NCI-H524 treated with DMSO at 0.1 percent for 48 hours (cell line): ENCODE measurements at places on chromosomes 4 and X.

- DNase-seq, result peak; percentile 52
Measured at GRCh38 chr4:81346719-81347118, 125.0 kb downstream of the RASGEF1B start.

DNA sequence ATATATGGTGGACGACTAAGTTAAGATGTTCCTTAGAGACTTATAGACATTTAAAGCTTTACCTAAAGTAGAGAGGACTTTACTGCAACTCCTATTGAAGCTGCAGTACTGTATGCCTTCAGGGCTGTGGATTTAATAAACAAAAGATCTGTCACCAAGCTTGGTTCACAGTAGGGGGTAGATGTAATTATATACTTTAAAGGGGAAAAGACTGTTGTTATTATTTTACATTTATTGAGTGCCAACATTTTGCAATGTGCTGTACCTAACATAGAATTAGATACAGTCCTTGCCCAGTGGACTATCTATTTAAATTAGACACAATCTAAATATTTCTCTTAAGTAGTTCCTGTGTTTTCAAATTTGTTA, 67.2 kb downstream of the SLIT2 start:
- no peak for DNase-seq

- no peak for DNase-seq
Measured at GRCh38 chr4:17251101-17251500, 260.8 kb downstream of the QDPR start.

DNA sequence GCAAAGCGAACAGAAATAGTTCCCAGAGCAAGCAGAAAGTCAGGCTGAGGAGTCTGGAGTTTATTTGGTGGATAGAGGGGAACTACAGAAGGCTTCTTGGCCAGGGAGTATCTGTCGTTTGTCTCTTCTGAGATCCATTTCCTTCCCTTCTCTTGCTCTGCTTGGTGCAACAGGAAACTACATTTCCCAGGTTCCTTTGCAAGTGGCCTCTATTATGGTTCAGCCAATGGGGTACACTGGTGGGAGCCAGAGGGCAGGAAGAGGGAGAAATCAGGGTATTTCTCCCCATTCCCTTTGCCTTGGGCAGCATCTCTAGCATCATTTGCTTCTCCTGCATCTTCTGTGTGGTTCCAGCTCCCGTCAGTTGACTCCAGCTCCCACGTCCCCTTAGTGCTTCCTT, 142.1 kb downstream of the BCOR start:
- DNase-seq, result no peak

- DNase-seq, result no peak
Measured at GRCh38 chr4:158020176-158020575, 152.6 kb downstream of the GASK1B start.

GRCh38 chr4:62130637-62131036, 930.5 kb downstream of the ADGRL3 start:
- DNase-seq, result no peak

- no peak for DNase-seq
Measured at GRCh38 chr4:80367737-80368136, 32.2 kb downstream of the CFAP299 start.

GRCh38 chr4:48467442-48467841, 15.7 kb upstream of the SLC10A4 start:
- no peak for DNase-seq

DNA sequence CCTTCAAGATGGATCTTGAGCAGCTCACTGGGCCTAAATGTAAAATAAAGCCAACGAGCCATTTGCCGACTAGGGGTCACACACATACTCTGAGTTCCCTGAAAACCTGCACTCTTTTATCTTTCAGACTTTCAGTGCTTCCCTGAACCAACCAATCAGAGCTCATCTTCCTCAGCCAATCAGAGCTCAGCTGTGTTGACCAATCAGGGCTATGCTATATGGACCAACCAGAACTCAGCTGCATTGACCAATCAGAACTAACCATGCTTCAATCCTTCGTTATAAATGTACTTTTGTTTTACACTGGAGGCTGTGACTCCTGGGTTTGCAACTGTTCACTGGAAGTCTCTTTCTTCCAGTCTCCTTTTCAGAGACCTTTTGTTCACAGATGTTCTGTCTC, 19.3 kb downstream of the SLC25A53 start:
- DNase-seq, result peak; percentile 5

DNA sequence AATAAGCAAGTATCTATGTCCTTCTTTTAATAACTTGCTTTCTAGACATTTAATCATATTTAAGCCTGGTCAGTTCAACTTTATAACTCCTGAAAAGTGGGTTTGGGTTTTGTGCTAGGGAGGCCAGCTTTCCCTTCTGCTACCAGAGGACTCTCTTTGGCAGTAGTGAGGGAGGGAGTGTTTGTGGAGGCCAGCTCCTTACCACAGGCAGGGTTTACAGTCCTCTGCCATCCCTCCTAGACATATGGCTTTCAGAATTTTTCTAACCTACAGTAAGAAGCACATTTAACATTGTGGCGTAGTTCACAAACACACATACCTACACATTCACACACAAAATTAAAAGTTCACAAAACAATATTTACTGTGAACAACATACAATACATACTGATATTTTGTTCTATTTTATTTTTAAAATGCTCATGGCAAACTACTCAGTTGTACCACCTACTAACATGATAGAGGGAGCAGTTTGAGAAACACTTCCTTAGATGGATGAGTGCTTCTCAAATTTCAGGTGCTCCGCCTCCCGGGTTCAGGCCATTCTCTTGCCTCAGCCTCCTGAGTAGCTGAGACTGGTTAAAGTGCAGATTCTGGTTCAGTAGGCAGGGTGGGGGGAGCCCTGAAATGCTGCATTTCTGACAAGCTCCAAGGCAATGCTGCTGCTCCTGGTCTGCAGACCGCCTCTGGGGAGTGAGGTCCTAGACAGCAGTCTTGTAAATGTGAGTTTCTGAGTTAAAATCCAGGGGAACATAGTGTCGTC, 86.7 kb downstream of the PTTG2 start:
- peak; percentile 28 for DNase-seq

GRCh38 chr4:169768385-169768784, 10.6 kb upstream of the HPF1 start:
- no peak for DNase-seq

- no peak for DNase-seq
Measured at GRCh38 chr4:138761638-138762220, 253.9 kb upstream of the NOCT start.

GRCh38 chr4:113534711-113535110, 226.8 kb downstream of the CAMK2D start:
- no peak for DNase-seq

DNA sequence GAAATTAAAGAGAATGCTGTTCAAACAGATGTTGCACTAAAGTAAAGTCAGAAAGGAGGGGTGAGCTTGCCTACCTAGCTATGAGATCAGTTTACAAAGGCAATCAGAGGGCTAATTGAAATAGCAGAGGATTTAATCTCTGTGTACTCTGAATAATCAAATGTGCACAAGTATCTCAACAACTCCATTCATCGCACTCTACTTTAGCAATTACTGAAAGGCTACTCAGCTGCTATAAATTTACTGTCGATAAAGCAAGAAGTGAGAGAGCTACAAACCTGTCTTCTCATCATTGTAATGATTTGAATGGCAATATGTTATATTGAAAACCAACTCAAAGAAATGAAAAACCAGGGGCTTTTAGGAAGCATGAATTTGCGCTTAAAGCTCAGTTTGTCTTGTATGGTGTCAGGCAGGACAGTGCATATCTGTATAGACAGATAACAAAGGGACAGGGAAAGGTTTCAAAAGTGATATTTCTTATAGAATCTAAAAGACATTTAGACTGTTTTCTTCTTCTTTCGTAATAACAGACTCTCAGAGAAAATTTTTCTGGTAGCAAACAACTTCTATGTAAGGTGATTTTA, 34.8 kb downstream of the GC start:
- DNase-seq, result peak; percentile 19

- no peak for DNase-seq
Measured at GRCh38 chrX:12975991-12976558, 1.2 kb downstream of the TMSB4X start.

- no peak for DNase-seq
Measured at GRCh38 chr4:48017108-48017571, 568 bp downstream of the NIPAL1 start.
